IgD-negative memory B cell (primary cell): ENCODE measurements at places on chromosomes 12 and 14. TPM values are rescaled to one million over a fixed set of nuclear protein-coding genes. Genes with fewer than 3 reads are reported as not detected.

Gene RNASE12
- polyA plus RNA-seq, result not detected

Gene SAMD15
- polyA plus RNA-seq, result 0.08 TPM

Gene C12orf60
- 0.70 TPM for polyA plus RNA-seq

Gene CELA1
- 0.58 TPM for polyA plus RNA-seq

Gene CFAP54
- 0.13 TPM for polyA plus RNA-seq

Gene HOXC11
- polyA plus RNA-seq, result not detected

Gene GPR65
- 12.1 TPM for polyA plus RNA-seq

Gene C3AR1
- 0.53 TPM for polyA plus RNA-seq

Gene RNASE7
- polyA plus RNA-seq, result not detected

Gene B4GALNT3
- 0.89 TPM for polyA plus RNA-seq

Gene TPPP2
- not detected for polyA plus RNA-seq

Gene RASSF8
- polyA plus RNA-seq, result not detected

Gene ZNF410
- polyA plus RNA-seq, result 65.3 TPM

Gene RNASE4
- 9.0 TPM for polyA plus RNA-seq

Gene HOXC5
- polyA plus RNA-seq, result not detected

Gene HVCN1
- 441 TPM for polyA plus RNA-seq

Gene VRK1
- polyA plus RNA-seq, result 35.9 TPM

Gene FOXG1
- not detected for polyA plus RNA-seq

Gene EPYC
- not detected for polyA plus RNA-seq

Gene WSCD2
- polyA plus RNA-seq, result 2.8 TPM

Gene OAS1
- polyA plus RNA-seq, result 115 TPM

Gene STAB2
- not detected for polyA plus RNA-seq

Gene DNAJC22
- polyA plus RNA-seq, result not detected

Gene PMCH
- polyA plus RNA-seq, result not detected

Gene FAM186B
- polyA plus RNA-seq, result 0.16 TPM

Gene AVPR1A
- polyA plus RNA-seq, result not detected

Gene MORN3
- polyA plus RNA-seq, result 0.24 TPM

Gene TAS2R9
- not detected for polyA plus RNA-seq

Gene KCNJ8
- polyA plus RNA-seq, result not detected

Gene CMKLR1
- polyA plus RNA-seq, result 0.64 TPM

Gene LHX5
- polyA plus RNA-seq, result not detected

Gene NRL
- 2.6 TPM for polyA plus RNA-seq
